Left lung (tissue), 14 donors: ENCODE measurements at places on chromosomes 7 and 10. TPM values are rescaled to one million over a fixed set of nuclear protein-coding genes. Genes with fewer than 3 reads are reported as not detected.

Gene PRR15
- polyA plus RNA-seq, result not detected

Gene VSIR
- polyA plus RNA-seq, result 43.0 TPM

DNA sequence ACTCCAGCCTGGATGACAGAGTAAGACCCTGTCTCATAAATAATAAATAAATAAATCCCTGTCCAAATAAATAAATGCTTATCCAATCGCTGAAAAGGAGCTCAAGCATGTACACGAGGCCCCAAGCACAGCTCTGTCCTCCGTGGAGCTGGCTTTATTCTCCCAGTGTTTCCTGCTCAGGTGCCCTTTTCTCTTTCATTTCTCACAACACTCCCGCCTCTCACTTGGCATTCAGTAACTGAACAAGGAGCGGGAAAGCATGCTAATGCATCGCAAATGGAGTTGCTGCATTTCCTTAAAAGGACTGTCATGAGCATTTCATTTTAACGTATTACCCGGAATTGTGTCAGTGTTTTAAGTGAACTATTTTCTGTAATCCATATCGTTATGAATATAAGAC is 210.9 kb upstream of the C7orf33 start:
- H3K36me3 ChIP-seq, result no peaks in the 10 kb centered on the region
- H3K4me3 ChIP-seq, result no peak overlapping the region

GRCh38 chr10:48465860-48466521 is 138.9 kb downstream of the ARHGAP22 start:
- no peak overlapping the region for H3K27ac ChIP-seq
- no peak overlapping the region for H3K4me3 ChIP-seq
- DNase-seq, result no peak
- H3K36me3 ChIP-seq, result no peaks in the 10 kb centered on the region
- no peaks in the 10 kb centered on the region for H3K4me1 ChIP-seq

- H3K4me3 ChIP-seq, result no peak overlapping the region
- no peaks in the 10 kb centered on the region for H3K36me3 ChIP-seq
- no peak for DNase-seq
- peaks cover 22% of the 10 kb centered on the region for H3K4me1 ChIP-seq
- H3K27me3 ChIP-seq, result no peaks in the 10 kb centered on the region
- peak overlapping the region; percentile 70 for H3K27ac ChIP-seq
Measured at GRCh38 chr7:101859411-101860106, 42.1 kb downstream of the CUX1 start.

- DNase-seq, result no peak
- H3K36me3 ChIP-seq, result no peaks in the 10 kb centered on the region
- no peaks in the 10 kb centered on the region for H3K4me1 ChIP-seq
- H3K27me3 ChIP-seq, result no peaks in the 10 kb centered on the region
- H3K4me3 ChIP-seq, result no peak overlapping the region
Measured at GRCh38 chr10:76976142-76976541, 661.5 kb downstream of the KCNMA1 start.

- no peak for DNase-seq
- no peaks in the 10 kb centered on the region for H3K36me3 ChIP-seq
- H3K4me3 ChIP-seq, result no peak overlapping the region
Measured at GRCh38 chr10:43888586-43888985, 239.9 kb upstream of the ZNF32 start.

DNA sequence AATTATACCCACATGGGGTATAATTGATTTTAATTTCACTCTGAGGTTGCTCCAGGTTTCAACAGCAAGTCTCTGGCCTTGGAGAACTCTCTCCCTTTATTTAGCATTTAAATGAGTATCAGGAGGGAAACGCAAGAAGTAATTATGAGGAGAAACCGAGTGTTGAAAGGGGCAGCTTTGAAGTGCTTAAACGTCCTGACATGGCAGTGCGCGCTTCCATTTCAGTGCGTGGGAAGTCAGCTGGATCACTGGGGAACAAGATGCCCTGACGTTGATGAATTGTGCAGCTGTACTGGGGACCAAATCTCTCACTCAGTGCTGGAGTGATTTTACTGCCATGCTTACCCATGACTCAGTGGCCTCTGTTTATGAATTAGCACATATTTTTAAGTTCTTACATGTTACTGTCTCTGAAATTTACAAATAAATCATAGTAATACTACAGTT is 106.0 kb upstream of the PRR15 start:
- no peak overlapping the region for H3K4me3 ChIP-seq
- H3K4me1 ChIP-seq, result no peaks in the 10 kb centered on the region
- no peak overlapping the region for H3K27ac ChIP-seq
- DNase-seq, result no peak
- H3K36me3 ChIP-seq, result no peaks in the 10 kb centered on the region
- H3K27me3 ChIP-seq, result no peaks in the 10 kb centered on the region

- DNase-seq, result no peak
- no peak overlapping the region for H3K4me3 ChIP-seq
- no peaks in the 10 kb centered on the region for H3K36me3 ChIP-seq
Measured at GRCh38 chr10:3693022-3693697, 91.8 kb downstream of the KLF6 start.

DNA sequence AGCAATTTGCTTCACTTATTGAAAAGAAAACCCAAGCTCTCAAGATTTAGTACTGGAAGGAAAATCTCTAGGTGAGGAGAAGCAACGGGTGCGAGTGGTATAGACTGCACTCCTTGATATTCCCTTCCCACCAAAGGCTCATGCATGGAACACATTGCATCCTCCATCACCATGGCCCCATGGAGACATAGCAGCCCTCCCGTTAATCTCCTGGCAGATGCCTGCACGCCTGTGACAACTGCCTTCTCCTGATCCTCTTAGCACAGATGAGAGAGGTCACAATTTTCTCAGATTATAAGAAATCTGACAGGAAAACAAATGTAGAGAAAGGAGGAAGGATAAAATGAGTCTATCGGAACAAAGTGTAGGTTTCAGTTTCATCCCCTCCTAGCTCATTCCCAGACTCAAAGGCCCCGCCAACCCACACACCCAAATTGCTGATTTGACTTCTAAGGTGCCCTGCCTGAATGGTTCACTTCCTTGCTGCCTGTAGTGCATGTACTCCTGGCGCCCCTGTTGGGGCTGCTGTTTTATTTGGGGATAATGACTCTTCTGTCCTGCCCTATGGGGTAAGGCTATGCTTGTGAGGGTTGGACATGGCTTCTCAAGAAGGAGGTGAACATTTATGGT is 50.0 kb downstream of the PLXNA4 start:
- H3K4me3 ChIP-seq, result no peak overlapping the region
- no peak overlapping the region for H3K27ac ChIP-seq
- no peaks in the 10 kb centered on the region for H3K4me1 ChIP-seq
- no peaks in the 10 kb centered on the region for H3K36me3 ChIP-seq
- DNase-seq, result no peak

DNA sequence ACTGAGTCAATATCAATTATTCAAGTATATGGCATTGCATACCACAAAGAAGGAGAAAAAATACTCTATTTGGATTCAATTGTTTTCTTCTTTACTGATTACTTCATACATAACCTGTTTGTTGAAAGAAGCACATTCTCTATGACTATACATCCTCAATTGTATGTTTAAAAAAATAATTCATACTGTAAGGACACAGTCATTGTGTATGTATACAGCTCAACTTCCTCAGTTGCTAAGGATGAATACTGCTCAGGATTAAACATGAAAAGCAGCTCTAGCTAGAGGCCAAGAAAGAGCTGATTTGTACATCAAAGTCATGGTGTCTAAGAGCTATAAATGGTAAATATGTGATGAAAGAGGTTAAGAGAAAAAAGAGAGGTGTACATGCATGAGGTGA is 15.8 kb upstream of the BPGM start:
- no peak overlapping the region for H3K27ac ChIP-seq
- H3K4me3 ChIP-seq, result no peak overlapping the region
- DNase-seq, result no peak

DNA sequence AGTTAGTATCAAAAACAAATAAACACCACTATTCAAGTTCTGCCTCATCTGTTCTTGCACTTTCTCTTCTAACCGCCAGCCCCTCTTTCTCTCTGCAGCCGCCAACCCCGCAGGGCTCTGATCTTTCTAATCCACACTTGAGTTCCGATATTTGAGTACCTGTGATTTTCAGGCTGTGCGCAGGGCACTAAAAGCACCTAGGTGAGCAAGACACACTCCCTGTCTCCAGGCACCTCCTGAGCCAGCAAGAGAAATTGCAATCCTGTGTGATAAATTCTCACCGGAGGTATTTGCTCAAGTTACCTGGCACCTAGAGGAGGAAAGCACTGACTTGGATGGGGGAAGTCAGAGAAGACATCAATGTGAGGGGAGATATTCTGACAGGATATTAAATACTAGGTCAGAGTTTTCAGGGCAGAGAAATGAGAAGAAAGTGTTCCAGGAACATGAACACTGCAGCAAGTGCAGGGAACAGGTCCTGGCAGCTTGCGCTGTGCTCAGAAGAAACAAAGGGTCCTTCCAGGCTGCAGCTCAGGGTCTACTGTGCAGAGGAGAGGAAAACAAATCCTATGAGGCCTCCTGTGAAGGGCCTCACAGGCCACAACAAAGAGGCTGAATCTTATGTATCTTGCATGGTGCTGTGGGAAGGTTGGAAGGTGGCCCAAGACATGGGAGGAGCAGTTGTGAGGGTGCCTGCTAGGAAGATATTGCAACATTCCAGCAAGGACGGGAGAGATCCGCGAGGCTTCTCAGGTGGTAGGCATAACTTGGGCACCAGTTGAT is 568.7 kb upstream of the MGMT start:
- no peak overlapping the region for H3K4me3 ChIP-seq
- DNase-seq, result no peak
- no peak overlapping the region for H3K27ac ChIP-seq
- H3K27me3 ChIP-seq, result no peaks in the 10 kb centered on the region

DNA sequence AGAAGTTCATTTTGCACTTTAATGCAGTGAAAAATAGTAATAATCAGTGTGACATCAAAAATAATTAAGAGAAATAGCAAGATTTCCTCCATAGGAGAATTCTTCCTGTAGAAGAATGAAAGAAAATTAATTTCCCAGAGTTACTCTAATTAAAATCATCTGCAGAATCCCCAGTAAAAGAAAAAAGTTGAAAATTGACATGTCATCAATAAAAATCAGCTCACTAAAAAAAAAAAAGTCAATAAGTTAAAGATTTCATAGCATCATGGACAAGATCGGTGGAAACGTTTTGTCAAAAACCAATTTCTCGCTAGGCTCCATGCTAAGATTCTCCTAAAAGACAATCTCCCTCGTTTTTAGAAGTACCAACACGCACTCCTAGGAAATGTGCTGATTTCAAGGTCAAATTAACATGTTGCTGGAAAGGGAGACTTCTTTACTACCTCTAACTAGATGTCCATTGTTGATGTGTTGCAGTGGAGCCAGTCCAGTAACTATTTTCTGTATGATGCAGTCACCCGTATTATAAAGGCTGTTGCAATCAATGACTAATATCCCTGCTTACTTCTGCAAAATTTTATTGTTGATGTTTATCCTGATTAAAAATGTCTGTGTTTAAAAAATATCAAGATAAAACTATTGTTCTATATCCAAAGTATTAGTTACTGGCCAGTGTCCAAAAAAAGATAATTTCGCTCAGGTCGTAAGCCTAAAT is 591.9 kb upstream of the MGMT start:
- H3K27me3 ChIP-seq, result no peaks in the 10 kb centered on the region
- no peak overlapping the region for H3K4me3 ChIP-seq
- no peaks in the 10 kb centered on the region for H3K36me3 ChIP-seq
- H3K27ac ChIP-seq, result no peak overlapping the region
- no peaks in the 10 kb centered on the region for H3K4me1 ChIP-seq
- no peak for DNase-seq

DNA sequence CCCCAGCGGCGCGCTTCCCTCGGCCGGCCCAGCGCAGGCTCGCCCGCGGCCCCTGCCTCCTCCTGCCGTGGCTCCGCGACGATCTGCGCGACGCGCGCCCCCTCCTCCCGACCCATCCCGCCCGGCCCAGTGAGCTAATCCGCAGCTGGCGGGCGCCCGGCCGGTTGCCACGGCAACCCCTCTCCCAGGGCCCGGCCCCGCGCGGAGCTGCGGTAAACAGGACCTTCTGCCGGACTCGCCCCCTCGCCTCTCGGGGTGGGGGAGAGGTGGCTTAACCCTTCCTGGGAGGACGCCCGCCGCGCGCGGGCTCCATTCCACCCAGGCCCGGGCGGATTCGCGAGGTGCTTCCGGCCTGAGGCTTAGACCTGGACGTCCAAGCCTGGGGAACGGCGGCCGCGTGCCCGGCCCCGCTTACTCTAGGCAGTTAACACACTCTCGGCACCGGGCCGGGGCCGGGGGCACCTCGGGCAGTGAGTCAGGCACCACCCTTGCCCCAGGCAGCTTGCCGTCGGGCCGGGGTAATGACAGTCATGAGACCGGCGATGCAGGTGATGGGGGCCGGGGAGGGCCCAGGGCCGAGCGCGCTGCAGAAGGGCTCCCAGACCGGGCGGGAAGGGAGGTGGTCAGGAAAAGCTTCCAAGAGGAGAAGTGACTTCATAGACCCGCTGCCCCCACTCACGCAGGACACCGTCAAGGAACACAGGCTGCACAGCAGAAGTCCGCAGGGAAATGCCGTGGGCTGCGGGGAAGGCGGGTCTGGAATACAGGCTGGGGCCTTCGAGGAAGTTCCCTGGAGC is at the start of gene DENND2A:
Gene DENND2A (minus strand): TSS at position 87 of the 797 bp plus-strand sequence. CDS start 38,416 bp downstream, outside the sequence.
- peak within 1 kb of the TSS; percentile 42 for H3K4me3 ChIP-seq
- peak; percentile 96 for DNase-seq
- H3K4me1 ChIP-seq, result no peaks in the 10 kb centered on the region
- H3K27me3 ChIP-seq, result peaks cover 19% of the 10 kb centered on the region
- peak within 1 kb of the TSS; percentile 72 for H3K27ac ChIP-seq
- H3K36me3 ChIP-seq, result no peaks in the 10 kb centered on the region

GRCh38 chr10:72375173-72375572 is 20.5 kb upstream of the DNAJB12 start:
- no peaks in the 10 kb centered on the region for H3K4me1 ChIP-seq
- no peaks in the 10 kb centered on the region for H3K27me3 ChIP-seq
- peaks cover 40% of the 10 kb centered on the region for H3K36me3 ChIP-seq

DNA sequence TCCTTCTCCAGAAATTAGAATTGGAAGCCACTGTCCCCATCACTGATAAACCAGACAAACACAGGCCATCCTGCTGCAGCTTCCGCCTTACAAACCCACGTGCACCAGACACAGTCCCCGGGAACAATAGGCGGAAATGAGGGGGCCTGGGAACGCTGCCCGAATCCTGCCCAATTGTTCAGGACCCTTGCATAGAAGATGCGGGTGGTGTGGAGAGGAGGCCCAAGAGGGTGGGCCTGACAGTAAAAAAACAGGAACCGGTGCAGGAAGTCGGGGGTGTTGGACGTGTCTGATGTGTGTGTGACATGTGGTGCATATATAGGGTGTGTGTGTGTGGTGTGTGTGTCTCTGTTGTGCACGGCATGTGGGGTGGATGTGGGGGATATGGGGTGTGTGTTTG is 26.5 kb upstream of the CHST15 start:
- no peak for DNase-seq
- H3K27ac ChIP-seq, result no peak overlapping the region
- H3K4me1 ChIP-seq, result no peaks in the 10 kb centered on the region
- H3K4me3 ChIP-seq, result no peak overlapping the region
- no peaks in the 10 kb centered on the region for H3K27me3 ChIP-seq
- H3K36me3 ChIP-seq, result no peaks in the 10 kb centered on the region
